T-helper 2 cell (primary cell): ENCODE measurements at places on chromosomes 4 and X.

- no peak for DNase-seq
These were observed 221.1 kb downstream of the PTTG2 start for GRCh38 chr4:38181286-38181685.

GRCh38 chr4:168999809-169000208 lies 10.2 kb downstream of the CBR4 start:
- DNase-seq: no peak

DNA sequence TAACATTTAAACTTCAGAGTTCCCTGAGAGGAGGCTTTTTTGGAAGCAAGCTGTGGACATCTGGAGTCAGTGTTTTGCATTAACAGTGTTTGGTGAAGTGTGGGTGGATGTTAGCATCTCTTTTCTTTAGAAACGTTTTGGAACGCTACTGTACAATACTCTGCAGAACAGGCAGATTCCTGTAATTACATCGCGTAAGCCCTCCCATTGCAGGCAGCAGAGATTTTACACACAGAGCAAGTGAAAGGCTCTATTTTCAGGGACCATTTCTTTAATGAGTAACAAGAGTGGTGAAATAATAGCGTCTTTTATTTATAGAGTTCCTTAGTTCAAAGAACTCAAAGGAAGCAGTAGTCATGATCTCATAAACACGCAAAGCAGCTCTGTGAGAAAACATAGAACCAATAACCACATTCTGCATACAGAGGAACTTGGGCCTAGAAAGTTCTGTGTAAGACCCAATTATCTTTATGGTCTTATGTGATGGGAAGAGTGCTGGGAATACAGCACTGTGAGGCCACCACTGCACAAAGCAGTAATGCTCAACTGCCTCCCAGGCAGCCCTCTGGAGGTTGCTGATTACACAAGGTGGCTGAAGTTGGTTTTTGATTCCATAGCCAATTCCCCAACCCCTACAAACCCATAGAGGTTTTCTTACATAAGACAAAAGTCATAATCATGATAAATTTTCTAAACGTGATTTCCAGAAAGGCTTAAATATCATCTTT lies 298.7 kb upstream of the EPHA5 start:
- no peak for DNase-seq

GRCh38 chr4:21592970-21593670 lies 355.5 kb downstream of the KCNIP4 start:
- no peak for DNase-seq

DNA sequence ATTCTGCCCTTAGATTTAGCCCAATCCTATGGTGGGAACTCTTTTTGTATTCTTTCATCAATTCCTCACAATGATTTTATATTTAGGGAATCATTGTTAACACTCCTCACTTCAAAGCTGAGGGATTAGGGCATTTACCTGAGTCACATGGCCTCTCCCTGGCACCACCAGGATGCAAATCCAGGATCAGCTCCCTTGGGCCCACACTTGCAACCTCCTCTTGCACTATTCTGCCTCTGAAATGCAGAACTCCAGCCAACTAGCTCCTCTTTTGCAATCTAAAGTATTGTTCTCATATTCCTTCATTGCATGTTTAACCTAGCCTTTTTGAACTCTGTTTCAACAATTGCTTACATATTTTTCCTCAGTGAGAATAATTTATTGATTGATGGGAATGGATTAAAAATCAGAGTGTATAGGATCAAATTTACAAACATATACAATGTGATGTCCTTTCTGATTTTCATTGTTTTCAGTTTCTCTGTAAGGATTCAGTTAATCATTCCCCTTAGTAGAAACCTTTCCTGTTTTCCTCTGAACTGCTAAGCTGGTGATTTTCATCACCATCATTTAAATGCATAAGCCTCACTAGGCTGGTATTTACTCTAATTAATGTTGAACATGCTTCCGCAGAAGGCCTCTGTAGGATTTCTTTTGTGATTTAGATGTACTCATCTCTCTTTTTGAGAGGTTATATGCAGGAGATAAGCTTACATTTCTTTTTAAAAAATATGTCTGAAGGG lies 3.3 kb upstream of the RELL1 start:
- no peak for DNase-seq

GRCh38 chr4:21202959-21203358 lies 502.7 kb downstream of the PACRGL start:
- no peak for DNase-seq

DNA sequence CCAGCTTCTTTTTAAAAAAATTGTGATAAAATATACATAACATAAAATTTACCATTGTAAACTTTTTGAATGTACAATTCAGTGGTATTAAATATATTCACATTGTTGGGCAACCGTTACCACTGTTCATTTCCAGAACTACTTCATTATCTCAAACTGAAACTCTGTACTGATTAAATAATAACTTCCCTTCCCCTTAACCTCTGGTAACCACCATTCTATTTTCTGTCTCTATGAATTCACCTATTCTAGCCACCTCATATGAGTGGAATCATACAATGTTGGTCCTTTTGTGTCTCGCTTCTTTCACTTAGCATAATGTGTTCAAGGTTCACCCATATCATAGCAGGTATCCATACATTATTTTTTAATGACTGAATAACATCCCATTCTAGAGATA lies 8.3 kb downstream of the GPR50 start:
- no peak for DNase-seq

DNA sequence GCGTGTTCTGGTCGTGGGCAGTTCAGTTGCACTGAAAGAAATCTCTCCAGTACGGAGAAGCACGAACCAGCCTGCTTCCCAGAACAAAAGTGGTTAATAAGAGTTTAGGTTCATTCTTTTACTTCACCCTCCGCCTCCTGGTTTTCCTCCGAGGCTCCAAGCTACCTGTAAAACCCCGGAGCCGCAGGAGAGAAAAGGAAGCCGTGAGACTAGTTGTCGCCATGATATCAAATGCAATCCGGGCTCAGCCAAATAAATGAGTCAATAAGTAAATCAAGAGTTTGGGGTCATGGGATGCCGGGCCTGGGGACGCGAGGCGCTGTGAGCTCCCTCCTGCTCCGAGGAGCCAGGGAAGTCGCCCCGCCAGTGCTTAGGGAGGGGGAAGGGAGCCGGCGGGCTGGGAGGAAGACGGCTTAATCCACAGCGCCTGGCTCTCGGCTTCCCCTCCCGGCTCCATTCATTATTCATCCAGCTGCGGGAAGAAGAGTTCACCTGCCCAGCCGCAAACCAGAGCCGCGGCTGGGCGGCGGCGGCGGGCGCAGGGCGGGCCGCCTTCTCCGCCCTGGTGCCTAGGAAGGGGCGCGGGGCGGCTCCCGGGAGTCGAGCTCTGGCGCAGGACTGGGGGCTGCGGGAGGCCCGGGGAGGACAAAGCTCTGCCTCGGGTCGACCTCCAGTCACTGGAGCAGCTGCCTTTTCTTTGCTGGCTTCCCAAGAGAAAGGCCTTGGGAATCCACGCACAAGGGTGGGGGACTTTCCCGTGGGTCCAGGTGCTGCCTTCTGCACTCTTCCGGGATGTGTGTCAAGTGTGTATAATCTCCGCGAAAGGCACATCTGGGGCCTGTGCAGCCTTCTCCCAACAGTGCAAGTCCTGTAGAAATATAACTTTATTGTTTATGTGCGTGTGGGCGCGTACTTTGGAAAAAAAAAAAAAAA lies 1.7 kb downstream of the FRAS1 start:
- DNase-seq: no peak

DNA sequence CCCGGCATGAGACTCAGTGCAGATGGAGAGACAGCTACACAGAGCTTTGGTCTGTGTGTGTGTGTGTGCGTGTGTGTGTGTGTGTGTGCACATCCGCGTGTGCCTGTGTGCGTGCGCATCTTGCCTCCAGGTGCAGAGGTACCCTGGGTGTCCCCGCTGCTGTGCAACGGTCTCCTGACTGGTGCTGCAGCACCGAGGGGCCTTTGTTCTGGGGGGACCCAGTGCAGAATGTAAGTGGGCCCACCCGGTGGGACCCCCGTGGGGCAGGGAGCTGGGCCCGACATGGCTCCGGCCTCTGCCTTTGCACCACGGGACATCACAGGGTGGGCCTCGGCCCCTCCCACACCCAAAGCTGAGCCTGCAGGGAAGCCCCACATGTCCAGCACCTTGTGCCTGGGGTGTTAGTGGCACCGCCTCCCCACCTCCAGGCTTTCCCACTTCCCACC lies 14.3 kb downstream of the FGFR3 start:
- no peak for DNase-seq

DNA sequence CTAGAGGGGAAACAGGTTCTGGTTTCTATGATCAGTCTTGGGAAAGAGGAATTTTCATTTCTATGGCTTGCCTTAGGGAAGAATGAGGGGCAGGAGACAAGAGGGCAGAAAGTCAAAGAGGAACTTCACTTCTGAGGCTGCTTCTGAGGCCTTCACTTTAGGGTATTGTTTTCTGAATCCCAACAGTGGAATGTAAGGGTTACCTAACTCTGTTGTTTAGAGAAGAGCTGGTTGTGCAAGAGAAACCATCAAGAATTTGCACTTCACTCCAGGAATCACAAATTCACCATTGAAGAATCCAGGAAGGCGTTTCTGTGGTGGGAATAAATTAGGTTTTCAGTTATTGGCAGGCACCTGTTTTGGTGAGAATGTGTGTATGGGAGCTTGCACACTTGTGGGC lies 126.7 kb upstream of the AMOT start:
- DNase-seq: no peak

- no peak for DNase-seq
These were observed 79.4 kb downstream of the USP46 start for GRCh38 chr4:52579602-52580272.

DNA sequence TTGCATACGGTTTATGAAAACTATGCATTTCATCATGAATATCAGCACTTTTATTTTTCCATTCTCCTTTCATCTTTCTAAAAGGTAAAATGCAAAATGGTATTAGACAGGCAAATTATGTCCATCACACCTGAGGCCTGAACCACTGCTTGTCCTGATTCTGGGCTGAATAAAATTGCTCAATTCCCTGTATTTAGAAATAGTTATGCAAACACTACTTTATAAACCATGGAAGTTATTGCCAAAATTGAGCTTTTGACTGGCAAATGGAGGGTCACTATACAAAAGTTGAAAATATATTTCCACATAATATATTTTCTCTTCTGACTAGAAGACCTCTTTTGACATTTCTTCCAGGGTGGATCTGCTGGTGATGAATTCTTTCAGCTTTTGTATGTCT lies 21.1 kb downstream of the FAM47E start:
- DNase-seq: no peak

DNA sequence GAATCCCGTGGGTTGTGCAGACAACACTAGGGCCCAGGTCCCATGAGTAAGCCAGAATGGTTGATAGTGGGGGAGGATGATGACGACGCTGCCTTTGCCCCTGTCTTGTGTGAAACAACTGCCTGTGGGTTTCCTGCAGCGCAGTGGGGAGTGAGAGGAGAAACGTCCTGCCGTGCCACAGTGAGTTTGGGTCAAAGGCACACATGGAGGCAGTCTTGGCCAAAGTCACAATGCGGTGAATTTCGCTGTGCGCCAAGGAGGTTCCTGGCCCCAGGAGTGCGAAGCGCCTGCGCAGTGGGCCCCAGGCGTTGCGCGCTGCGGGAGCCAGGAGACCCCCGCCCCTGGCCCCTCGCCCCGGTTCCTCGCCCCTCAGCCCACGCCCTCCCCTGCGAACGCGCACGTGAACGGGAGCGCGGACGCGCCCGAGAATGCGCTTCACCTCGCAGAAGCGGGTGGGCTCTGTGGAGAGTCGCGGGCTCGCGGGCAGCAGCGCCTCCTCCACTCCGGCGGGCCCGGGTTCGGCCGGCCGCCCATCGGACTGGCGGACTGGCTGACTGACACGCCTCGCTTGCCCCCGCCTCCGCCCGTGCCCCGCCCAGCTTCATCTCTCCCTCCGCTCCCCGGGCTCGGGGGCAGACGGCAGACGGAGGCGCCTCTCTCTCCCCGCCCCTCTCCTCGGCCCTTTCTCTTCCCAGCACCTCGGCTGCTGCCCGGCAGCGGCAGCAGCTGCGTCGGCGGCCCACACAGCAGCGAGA lies at the start of gene NUDT10:
NUDT10 (plus strand) TSS at position 635 of the 755 bp plus-strand sequence. CDS start 144 bp downstream, outside the sequence.
- no peak for DNase-seq

GRCh38 chrX:119375561-119375960 lies 23.6 kb upstream of the SLC25A43 start:
- no peak for DNase-seq

DNA sequence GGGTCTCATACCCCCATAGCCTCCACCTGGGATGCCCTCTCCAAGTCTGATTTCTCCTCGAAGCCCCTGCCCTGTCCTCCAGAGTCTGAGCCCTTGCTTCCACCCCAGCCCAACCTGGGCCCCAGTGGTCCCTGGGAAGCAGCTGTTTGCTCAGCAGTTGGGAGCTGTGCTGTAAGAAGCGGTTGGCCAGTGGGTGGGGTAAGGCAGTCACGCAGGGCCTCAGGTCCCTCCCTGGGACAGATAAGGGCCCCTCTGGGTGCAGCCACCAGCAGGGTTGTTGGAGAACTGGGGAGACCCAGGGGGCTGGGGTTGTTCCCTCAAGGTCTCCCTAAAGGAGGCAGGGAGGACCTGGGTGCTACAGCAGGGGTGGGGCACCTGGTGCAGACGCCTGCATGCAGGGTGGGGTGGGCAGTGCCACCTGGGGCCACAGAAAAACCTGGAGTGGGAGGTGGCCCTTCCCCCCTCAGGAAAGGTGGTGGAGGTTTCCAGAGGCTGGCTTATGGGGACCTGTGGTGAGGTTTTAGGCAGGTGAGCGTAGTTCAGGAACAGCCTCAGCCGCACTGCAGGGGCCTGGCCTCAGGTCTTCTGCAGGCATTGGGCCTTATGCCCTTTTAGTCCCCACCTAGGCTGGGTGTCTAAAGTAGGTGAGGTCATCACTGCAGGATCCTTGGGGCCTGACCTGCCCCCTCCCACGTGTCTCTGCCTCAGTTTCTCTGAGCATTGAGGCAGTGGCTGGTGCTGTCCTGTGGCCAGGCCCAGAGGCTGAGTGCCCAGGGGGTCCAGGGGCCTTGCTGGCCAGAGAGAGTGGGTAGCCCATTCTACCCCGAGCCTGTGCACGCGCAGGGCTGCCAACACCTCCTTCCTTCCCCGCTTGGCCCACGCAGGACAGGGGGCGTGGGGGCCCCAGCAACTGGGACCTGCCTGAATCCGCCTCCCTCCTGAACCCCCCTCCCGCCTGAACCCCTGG lies 3.1 kb upstream of the SLC26A1 start:
- DNase-seq: no peak
